ENCODE measurements at places on chromosomes 1 and 21. TPM values are rescaled to one million over a fixed set of nuclear protein-coding genes. Genes with fewer than 3 reads are reported as not detected.

SF3B4 gene
- polyA plus RNA-seq: 84.4 TPM

DNA sequence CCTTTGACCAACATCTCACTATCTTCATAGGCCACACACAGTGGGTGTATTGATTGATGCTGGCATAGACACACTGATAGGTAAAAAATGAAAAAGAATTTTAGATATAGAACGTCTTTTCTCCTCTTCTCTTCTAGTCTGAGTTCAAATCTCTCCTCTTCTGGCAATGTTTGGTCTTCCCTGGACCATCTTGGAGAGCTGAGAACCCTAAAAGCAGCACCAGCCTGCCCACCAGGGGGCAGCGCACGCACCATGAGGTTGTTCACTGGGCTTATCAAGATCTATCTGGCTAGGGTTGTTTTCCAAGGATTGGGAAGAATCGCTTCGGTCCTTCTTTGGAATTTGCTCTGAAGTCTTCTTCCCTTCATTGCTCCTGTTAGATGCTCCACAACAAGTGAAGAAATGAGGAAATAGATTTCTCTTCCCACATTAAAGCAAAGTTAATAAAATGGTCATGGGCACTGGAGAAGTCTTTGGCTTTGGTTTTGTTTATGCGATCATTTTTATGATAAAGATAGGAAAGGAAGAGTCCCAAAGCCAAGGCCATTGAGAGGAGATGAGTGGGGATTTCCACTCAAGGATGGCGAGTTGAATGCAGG lies 104.0 kb upstream of the OLIG2 start:
- DNase-seq: peak; percentile 3

GRCh38 chr1:88276163-88276562 lies 407.9 kb upstream of the PKN2 start:
- DNase-seq: no peak

GRCh38 chr1:33321178-33321577 lies 280 bp upstream of the A3GALT2 start:
- no peak for DNase-seq

GRCh38 chr1:25959611-25960010 lies 38.3 kb downstream of the PAFAH2 start:
- DNase-seq: no peak

Data from CD4-positive, CD25-positive, alpha-beta regulatory T cell (primary cell).